Activated naive CD4-positive, alpha-beta T cell (primary cell): ENCODE measurements at places on chromosomes 5 and 9.

DNA sequence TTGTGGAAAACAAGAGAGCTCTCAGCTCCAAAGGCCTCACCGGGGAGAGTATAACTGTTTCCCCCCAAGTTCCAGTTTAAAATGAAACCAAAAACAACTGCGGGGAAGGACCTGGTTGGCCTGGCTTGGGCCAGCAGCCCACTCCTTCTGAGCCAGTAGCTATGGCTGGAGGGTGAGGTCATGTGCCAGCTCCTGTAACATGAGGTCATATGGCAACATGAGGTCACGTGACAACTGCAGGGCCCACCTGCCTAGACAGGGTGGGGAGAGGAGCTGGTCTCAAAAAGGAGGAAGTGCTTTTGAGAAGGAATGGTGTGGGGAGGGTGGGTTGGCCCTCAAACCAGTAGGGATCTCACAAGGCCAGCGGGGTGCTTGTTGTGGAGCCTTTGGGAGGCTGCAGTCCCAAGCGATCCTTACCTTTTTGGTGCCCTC lies 29.3 kb upstream of the CRB2 start:
- no peak for DNase-seq

- DNase-seq = peak; percentile 14
These were observed 6.6 kb downstream of the PCDH12 start for GRCh38 chr5:141951332-141951781.

DNA sequence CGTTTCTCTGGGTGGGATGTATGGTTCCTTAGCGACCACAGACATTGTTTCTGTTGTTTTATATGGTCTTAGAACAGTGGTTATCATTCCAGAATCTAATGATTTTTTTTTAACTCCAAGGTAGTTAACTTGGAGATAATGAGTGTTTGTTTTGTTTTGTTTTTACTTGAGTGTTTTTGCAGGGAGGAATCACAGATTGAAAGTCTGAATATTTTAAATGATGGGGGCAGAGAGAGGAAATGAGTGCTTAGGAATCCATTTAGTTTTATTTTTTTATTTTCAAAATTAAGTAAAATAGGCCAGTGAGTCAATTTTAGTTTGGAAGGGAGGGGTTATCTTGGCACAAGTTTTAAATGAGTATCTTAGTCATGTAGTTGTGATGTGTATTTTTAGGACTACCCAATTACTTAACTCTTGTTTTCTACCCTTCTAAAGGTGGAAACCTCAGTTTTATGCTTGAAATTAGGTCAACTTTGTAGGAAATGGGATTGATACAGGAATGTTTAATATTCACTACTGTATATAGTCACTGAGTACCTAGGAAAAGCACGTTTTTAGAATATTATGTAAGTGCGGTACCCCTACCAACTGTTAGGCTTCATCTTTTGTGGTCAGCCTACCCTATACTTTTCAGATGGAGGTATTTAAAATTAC lies 2.0 kb downstream of the UBE2R2 start:
- DNase-seq = no peak

GRCh38 chr9:33782395-33783152 lies 12.8 kb upstream of the PRSS3 start:
- no peak for DNase-seq

DNA sequence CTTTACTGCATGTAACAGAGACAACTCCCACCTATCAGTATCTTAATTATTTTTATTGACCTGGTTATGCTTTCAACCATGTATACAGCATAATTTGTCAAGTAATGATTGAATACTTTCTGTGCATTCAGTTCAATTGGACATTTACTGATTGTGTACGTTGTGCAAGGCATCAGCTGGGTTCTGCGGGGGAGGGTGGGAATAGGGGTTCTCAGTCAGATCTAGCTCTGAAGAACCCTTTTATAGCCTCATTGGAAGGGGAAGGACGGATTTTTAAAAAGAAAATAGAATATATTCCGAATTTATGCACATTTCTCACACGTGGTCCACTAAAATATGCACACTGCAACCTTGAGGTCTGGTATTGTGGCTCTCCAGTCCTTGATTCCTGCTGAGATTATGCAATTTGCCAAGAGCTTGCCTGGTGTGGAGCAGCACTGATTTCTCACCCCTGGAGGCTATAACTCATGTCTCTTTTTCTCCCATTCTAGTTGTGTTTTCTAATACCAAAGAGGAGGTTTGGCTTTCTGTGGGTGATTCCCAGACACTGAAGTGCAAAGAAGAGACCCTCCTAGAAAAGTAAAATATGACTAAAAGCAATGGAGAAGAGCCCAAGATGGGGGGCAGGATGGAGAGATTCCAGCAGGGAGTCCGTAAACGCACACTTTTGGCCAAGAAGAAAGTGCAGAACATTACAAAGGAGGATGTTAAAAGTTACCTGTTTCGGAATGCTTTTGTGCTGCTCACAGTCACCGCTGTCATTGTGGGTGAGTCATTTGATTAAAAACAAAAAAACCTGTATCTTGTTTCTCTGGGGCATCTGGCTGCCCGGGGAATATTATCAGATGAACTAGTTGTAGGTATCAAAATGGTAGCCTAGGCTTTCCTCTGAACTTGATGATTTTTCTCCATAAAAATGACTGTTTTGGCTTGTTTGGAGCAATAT lies 1.7 kb downstream of the SLC1A3 start:
- DNase-seq = no peak

- DNase-seq = no peak
These were observed 142.0 kb downstream of the FAM114A2 start for GRCh38 chr5:153896701-153897100.

GRCh38 chr9:479304-479970 lies 264.8 kb downstream of the DOCK8 start:
- DNase-seq = no peak

DNA sequence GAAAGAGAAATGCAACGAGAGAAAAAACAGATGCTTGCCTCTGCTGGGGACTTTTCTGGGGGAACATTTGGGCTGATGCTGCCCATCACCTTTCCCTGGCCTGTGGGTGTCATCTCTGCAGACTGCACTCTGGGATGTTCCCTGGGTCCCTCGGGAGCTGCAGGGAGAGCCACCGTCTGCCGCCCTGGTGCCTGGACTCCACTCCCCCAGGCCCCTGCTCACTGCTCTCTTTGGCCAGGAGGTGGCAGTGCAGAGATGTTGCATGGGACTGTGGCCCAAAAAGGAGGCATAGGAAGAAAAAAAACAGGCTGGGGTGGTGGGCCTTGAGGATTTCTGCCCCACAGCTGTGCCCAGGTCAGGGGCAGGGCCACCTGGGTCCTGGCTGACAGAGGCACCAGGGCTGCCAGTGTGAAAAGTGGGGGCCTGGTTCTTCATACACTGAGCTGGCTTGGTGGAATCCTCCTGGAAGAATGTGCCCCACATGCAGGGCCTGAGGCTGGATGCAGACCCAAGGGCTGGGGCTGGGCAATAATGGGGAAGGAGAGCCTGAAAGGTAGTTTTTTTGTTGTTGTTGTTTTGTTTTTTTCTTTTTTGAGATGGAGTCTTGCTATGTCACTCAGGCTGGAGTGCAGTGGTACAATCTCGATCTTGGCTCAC lies 353.6 kb downstream of the SLIT3 start:
- DNase-seq = no peak

DNA sequence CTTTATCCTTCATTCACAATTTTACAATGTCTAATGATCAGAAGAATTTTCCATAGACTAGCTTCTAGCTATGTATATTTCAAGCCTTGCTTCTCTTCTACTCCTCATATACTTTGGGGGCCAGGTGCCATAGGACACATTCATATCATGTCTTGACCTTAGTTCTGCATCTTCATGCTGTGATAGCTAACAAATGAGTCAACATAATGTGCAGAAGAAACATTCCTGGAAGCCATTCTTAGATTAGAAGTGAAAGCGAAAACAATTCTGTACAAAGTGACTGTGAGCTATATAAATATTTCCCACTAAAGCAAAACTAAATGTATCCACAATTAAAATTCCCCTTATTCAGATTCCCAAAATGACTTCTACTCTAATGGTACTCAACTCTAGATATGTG lies 320.2 kb upstream of the NREP start:
- DNase-seq = no peak

DNA sequence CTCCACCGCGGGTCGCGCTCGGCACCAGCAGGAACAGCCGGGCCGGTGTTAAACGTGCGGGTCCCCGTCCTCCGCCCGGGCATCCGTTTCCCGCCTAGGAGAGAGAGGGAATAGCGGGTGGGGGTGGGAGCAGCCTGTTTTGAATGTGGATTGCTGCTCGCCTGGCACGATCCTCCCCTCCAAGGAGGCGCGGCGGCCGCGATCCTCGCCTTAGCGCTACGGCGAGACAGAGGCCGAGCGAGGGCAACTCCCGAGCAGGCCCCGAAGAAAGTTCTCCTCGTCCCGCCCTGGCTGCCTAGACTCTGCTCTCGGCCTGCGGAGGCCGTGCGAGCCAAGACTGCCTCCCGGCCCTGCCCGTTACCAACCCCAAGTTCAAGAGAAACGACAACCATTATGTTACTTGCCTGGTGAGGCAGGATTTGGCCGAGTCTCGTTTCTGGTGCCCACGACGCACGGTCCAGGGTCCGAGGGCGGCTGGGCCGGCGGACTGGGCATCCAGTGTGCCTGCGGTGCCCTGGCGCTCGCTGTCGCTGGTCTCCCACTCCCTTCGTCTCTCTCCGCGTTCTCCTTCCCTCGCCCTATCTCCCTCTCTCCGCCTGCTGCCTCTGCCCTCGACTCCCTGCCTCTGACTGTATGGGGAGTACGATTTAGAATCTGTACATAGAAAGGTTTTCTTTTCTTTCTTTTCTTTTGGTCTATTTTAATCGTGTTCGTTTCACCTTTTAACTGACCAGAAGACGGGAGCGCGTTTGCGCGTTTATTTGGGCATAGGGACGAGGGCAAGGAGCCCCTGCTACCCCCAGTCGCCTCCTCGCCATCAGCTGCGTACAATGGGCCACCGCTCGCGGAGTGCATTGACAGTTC lies 724 bp downstream of the NR2F1-AS1 start:
- no peak for DNase-seq

- no peak for DNase-seq
These were observed 9.2 kb downstream of the CNTFR start for GRCh38 chr9:34580358-34580757.

DNA sequence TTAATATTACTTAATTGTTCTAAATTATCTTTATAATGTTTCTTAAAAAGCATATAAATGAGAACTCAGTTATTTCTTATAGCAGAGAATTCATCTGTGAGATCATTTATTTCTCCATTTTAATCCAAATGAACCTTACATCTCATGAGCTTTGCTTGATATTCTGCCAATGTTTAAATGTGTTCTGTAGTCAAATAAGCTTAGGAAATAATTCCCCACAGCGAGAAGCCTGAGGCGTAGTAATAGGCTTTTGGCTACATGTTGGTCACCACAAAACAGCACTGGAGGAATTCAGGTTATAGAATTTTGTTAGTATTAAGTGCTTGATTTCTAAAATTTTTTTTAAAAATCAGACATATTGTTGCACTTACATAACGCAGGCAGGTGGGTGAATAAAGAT lies 585.3 kb upstream of the RORB start:
- no peak for DNase-seq

GRCh38 chr5:94788527-94788926 lies 170.1 kb downstream of the SLF1 start:
- DNase-seq = no peak

DNA sequence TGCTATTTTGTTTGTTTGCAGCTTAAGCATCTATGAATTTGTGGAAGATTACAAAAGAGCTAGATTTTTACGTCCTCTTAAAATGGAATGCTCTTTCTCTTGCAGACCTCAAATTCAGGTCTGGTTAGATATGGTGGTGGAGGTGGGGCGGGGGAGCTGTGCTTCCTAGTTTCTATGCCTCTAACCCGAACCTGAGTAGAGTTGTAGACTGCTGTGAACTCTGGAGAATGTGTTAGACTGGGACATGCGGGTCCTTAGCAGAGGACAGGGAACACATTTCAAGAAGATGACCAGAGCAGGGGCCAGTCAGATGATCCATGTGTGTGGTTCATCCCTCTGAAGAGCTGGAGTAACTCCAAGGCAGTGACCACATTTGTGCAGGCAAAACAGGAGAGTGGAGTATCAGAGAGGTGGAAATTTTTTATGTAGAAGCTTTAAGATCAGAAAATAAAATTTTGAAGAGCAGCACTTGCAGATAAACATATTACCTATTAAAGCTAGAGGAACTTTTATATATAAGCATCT lies 154.9 kb downstream of the FAM174A start:
- DNase-seq = no peak

- DNase-seq = no peak
These were observed 96.3 kb downstream of the CDH18 start for GRCh38 chr5:19891658-19892057.

- DNase-seq = no peak
These were observed 406.1 kb upstream of the GRAMD2B start for GRCh38 chr5:126017096-126017495.

GRCh38 chr5:78766412-78766762 lies 117.8 kb upstream of the LHFPL2 start:
- no peak for DNase-seq

- DNase-seq = no peak
These were observed 212.7 kb upstream of the CD180 start for GRCh38 chr5:67409126-67409777.

DNA sequence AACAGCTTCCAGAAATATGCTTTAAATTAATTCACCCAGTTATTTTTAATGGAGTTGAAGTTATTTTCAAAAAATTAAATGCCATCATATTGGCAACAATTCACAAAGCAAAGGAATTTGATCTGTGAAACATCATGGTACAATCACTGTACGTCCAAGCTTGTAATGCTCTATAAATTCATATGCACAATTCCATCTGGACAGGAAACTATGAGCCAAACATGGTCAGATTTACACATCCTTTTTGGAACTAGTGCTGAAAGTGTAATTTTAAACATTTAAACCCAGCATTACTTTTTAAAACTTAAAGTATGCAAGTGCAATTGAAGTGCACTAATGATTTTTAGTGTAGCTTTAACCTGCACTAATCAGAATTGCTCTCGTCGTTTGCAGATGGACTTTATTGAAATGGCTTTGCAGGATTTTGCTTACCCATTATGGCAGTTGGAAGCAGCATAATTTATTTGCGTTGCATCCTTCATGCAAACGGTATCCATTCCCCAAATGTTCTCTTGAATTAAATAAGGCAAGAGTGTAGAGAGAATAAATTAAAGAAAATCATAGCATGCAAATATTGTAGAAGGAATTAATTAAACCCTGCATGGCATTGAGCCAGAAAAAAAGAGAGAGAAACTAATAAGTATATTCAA lies 21.0 kb upstream of the OR13F1 start:
- DNase-seq = no peak

GRCh38 chr5:149636861-149637246 lies 55.6 kb downstream of the ARHGEF37 start:
- DNase-seq = peak; percentile 17

GRCh38 chr5:124524552-124525232 lies 221.7 kb downstream of the ZNF608 start:
- DNase-seq = no peak

DNA sequence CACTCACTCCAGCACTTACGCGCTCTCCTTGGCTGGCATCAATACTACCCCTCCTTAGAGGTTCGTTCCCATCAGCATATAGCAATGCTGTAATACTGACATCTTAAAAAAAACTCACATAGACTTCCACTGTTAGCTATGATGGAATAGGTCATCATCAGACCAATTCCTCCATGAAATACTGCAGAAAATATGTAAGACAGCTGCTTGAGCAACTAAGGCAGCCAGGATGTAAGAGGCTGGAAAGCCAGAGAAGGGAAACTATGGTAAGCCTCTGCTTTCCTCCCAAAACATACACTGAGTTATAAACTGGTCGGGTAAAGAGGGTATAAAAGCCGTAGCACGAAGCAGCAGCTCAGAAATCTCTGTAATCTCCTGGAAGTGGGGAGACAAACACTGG lies 33.5 kb downstream of the AUH start:
- no peak for DNase-seq
